Testis (tissue), 5 donors: ENCODE measurements at places on chromosomes 2 and 18. TPM values are rescaled to one million over a fixed set of nuclear protein-coding genes. Genes with fewer than 3 reads are reported as not detected.

GRCh38 chr2:60555066-60555782 is 1.8 kb upstream of the BCL11A start:
- peak; percentile 54 for DNase-seq

GRCh38 chr2:200130762-200131166 is 175.4 kb downstream of the MAIP1 start:
- DNase-seq = no peak

- DNase-seq = peak; percentile 82
These were observed 295.4 kb downstream of the CELF4 start for GRCh38 chr18:37270038-37270665.

GRCh38 chr18:36771245-36771644 is 57.6 kb downstream of the TPGS2 start:
- no peak for DNase-seq

The CCDC178 gene
- total RNA-seq = 10.2 TPM

GRCh38 chr18:32427084-32427900 is 43.4 kb downstream of the GAREM1 start:
- no peak for DNase-seq

GRCh38 chr18:55318951-55319441 is 269.0 kb downstream of the TCF4 start:
- no peak for DNase-seq

- DNase-seq = no peak
These were observed 134.7 kb downstream of the TPGS2 start for GRCh38 chr18:36693931-36694620.

- no peak for DNase-seq
These were observed 36.2 kb downstream of the FBLN7 start for GRCh38 chr2:112174383-112174782.

- no peak for DNase-seq
These were observed 28.1 kb downstream of the PTPN2 start for GRCh38 chr18:12855916-12856315.

The EVA1A gene
- total RNA-seq = 13.8 TPM

The CCDC150 gene
- total RNA-seq = 31.7 TPM

The IL37 gene
- 1.3 TPM for total RNA-seq

DNA sequence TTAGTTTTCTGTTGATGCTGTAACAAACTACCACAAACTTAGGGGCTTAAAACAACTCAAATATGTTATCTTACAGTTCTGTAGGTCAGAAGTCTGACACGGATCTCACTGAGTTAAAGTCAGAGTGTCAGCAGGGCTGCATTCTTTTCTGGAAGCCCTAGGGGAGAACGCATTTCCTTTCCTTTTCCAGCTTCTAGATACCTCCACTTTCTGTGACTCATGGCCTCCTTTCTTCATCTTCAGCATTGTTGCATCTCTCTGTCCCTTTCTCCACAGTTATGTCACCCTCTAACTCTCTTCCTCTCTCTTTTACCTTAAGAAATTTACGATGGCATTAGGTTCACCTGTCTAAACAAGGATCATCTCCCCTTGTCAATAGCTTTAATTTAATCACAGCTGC is 13.3 kb upstream of the PPP4R1 start:
- no peak for DNase-seq

DNA sequence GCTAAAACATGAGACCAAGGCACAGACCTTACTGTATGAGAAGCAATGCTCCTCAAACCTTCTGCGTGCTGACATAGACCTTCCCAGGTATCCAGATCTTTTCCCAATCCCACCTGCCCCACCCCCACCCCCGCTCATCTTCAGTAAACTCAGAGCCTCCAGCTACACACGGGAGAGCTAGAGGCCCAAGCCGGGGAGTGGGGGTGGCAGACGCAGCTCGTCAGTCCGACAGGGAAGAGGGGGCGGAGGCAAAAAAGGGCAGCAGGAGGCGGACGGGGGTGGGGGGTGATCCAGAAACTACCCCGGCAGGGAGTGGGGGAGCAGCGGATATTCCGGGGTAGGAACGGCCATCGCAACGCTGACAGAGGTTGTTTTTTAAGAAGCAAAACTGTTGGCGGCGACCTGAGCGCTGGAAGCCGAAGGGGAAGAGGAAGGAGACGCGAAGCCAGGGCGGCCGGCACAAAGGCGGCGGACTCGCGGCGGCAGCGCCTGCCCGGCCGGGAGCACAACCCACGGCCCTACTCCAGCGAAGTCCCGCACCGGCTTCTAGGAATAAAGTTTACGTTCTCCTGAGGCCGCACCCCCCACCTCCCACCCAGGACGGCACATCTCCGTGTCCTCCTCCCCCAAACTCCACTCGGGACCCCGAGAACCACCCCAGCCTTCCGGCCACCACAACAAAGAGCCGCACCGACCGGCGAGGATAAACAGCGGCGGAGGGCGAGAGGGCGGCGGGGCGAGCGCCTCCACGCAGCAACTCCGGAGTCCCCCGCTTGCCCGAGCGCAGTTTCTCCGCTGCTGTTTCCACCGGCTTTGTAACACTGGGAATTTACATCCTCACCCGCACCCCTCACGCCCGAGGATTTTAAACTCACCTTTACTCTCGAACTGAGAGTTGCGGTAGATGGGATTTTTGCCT is 722 bp downstream of the BAZ2B start:
- DNase-seq = peak; percentile 95

- DNase-seq = no peak
These were observed 21.4 kb upstream of the FAM228A start for GRCh38 chr2:24153478-24153877.

DNA sequence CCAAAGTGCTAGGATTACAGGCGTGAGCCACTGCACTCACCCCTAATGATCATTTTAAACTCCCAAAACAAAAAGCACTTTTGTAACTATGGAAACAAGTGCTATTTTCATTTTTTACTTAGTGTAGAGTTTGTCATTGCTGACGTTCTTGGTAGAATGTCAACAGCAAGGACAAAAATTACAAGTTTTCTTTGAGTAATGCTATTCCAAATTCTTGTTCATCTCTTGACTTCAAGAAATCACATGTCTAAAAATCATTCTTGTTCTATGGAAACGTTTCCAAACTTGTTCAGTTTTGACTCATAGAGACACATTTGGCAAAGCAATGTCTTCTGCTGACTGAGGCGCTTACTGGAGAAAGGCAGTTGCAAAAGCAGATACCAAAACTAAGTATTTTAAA is 82.6 kb downstream of the MBP start:
- DNase-seq = no peak

GRCh38 chr2:65548576-65549256 is 116.3 kb upstream of the SPRED2 start:
- DNase-seq = no peak

GRCh38 chr18:37346048-37346447 is 219.6 kb downstream of the CELF4 start:
- DNase-seq = no peak

DNA sequence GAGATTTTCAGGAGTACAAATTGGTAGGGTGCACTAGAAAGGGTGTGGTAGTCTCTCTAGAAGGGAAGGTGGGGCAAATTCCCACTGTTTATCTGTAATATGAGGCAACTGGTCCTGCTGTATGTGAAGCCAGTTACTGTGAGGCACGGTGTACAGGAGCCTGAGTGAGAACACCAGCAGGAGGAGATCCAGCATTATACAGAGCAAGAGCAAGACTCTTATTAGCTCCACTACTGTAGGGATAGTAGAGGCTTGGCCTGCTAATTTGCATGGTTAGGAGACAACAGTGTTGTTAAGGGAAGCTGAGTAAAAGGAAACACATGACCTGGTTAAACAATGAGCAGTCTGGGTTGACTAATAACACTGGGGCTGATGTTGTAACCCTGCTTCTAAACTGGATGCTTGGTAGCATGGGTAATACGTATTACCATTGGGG is 76.3 kb upstream of the WDSUB1 start:
- DNase-seq = no peak

The CHRNG gene
- not detected for total RNA-seq

DNA sequence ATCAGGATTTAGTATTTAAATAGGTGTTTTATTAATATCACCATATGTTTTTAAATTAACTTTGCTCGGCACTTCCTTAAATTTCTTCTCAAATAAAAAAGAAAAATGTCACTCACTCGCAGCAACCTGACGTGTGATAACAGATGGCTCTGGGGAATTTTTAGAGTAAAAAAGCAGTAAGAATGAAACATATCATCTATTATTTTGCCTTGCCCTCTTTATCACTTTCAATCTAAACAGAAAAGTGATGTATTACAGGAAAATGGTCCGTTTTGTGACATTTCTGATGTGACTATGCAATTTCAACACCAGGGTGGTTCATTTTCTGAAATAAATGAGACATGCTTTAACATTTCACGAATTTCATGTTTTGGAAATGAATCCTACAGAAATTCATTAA is 1368.0 kb upstream of the LRRTM1 start:
- DNase-seq = no peak

DNA sequence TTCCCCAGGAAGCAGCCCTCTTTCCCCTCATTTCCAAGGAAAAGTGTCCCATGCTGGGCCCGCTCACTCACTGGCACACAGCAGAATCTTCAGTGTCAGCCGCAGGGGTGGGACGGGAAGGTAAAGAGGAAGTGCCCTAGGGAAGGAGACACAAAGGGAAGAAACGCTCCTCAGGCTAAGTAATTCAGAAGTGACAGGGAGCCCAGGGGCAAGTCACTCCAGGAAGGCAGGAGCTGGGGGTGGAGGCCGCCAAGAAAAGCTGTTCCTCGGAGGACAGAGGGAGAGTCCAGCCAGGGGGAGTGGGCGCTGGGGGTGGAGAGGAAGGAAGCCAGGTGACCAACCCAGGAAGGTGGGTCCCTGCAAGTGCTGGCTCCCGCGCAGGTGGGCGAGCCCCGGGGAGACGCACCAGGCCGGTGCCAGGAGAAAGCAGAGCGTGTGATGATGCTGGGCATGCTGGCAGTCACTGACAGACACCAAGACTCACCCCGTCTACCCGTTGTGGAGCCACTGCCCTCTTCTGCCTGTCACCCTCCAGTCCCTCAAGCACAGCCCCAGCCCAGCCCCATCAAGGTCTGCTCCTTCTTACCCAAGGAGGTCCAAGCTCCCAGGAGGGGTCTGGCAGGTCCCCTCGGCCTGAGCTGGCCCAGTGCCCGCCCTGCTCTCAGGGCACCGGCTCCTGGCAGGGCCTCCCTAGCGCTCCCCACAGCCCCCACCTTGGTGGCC is 21.7 kb downstream of the HDAC4 start:
- DNase-seq = no peak

DNA sequence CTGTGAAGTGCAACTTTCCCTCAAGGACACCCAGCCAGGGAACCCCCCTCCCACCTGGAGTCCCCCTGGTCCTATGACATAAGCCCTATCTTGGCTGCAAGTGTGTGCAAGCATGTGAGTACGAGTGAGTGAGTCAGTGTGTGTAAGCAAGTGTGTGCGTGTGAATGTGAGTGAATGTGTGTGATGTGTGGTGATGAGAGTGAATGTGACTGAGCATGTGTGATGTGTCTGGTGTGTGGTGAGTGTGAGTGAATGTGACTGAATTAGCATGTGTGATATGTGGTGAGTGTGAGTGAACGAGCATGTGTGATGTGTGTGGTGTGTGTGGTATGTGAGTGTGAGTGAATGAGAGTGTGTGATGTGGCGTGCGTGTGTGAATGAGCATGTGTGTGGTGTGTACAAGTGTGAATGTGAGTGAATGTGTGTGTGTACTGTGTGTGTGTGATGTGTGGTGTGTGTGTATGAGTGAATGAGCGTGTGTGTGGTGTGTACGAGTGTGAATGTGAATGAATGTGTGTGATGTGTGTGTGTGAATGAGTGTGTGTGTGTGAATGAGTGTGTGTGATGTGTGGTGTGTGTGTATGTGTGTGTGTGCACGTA is 68.8 kb upstream of the SMAD7 start:
- DNase-seq = no peak

DNA sequence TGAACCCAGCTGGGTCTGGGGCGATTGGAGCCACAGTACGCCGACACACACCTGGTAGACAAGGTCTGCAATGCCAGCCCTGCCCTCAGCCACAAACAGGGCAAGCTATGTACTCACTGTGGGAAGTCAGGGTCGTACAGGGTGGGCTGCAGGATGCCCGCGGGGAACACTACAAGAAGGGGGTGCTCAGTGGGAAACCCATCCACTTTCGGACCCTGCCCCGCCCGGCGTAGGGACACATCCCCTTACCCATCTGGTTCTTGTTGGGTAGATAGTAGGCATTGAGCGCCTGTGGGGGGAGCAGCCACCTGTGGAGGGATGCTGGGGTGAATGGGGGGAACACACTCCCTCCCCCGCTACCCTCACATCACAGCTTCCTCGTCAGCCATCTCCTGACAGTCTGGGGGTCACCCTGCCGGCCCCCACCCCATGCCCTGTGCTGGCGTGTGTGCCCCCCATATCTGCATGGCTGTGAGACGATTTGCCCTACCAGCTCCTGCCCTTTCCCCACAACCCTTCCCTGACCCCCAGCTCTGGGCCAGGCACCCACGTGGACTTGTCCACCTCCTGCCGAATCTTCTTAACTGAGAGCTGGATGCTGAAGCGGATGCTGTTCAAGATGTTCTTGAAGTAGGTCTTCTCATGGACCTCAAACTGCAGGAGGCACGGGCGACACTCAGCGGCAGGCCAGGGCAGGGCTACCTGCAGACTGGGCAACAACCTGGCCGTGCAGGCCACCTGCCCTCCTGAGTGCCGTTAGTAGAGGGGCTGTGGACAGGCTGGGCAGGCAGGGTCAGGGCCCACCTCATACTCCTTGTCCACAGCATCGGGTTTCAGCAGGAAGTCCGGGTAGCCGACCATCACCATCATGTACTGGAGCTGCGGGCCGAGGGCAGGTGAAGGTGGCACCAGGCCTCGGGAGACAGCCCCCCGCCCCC is 5.1 kb downstream of the ECEL1 start:
- no peak for DNase-seq

The VRK2 gene
- total RNA-seq = 16.6 TPM

The CRYBA2 gene
- 2.9 TPM for total RNA-seq
